Renal pelvis (tissue), 12 donors: ENCODE measurements at places on chromosomes 4 and X. TPM values are rescaled to one million over a fixed set of nuclear protein-coding genes. Genes with fewer than 3 reads are reported as not detected.

DNA sequence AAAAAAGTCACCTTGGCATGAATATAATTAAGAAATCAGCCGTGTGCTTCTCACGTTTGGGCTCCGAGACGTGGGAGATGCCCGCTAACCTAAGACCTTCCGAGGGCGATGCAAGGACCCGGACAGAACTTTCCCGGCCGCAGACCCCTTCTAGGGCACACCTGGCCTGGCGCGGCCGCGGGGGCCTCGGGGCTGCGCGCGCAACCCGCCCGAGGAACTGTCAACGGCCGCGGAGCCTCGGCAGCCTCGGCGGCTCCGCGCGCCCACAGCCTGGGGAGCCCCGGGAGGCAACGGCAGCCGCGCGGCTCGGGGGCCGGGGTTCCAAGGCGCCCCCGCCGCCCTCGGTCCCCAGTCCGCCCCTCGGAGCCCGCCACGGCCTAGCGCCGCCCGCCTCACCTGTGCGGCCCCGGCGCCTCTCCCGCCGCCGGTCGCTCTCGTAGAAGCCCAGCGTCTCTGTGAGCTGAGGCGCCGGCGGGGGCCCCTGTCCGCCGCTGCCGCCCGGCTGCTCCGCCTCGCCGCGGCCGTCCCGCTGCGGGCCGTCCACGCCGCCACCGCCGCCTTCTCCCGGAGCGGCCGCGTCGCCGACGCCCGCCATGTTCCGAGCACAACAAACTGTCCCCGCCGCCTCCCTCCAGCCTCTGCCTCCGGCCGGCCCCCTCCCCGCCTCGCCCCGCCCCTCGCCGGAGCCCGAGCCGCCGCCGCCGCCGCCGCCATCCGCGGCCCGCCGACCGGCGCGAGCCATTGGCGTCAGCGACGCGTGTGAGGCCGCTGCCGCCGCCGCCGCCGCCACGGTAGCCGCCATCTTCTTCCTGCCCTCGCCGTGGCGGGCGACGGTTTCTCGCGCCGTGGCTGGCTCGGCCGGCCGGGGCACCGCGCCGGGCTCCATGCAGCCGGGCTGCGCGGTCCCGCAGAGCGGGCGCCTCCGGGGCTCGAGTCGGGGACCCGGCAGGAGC, at the start of gene TAPT1:
TSS of gene TAPT1 (minus strand) at position 609 of the 953 bp plus-strand sequence. CDS start at position 595, 14 bp downstream.
- peak; percentile 72 for DNase-seq

DNA sequence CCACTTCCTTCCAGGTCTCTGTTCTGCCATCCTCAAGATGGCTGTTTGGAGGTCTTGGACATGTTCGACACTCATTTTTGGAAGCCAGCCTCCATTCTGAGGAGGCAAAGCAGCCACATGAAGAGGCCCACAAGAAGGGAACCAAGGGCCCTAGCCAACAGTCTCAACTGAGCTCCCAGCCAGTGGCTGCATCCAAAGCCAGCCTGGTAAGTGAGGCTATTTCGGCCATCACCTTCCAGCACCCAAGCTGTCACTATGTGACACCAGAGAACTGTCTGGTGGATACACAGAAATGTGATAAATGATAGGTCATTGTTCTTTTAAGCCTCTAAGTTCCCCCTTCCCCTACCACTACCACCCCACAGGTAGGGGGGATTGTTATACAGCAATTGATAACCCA, 127.2 kb downstream of the NPNT start:
- no peak for DNase-seq

GRCh38 chr4:82718162-82718940, 80.2 kb downstream of the SCD5 start:
- no peak for DNase-seq

- DNase-seq, result no peak
Measured at GRCh38 chr4:146334862-146335449, 120.6 kb downstream of the REELD1 start.

DNA sequence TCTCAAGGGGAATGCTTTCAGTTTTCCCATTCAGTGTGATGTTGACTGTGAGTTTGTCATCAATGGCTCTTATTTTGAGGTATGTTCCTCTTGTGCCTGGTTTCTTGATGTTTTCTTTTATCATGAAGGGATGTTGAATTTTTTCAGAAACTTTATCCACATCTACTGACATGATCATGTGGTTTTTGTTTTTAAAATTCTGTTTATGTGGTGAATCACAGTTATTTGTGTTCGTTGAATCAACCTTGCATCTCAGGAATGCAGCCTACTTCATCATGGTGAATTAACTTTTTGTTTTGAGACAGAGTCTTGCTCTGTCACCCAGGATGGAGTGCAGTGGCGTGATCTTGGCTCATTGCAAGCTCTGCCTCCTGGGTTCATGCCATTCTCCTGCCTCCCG, 263.1 kb upstream of the KLF3 start:
- no peak for DNase-seq

DNA sequence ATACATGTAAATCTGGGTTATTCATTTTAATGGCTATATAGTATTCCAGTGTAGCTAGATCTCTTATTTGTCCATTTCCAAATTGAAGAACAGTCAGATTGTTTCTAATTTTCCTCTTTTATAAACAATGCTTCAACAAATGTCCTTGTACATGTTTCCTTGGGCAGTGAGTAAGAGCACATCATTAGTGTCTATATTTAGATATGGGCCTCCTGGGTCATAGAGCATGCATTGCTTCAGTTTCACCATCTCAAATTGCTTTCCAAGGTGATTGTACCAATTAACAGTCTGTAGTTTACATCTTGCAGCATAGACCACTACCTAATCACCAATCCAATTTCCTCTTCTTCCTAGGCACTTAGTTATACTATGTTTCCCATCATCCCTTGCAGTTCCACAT, 13.4 kb downstream of the PHKA2 start:
- DNase-seq, result no peak

- DNase-seq, result no peak
Measured at GRCh38 chrX:13208281-13208935, 111.4 kb downstream of the ATXN3L start.

- DNase-seq, result no peak
Measured at GRCh38 chrX:75158054-75158453, 2.0 kb upstream of the ABCB7 start.

- DNase-seq, result no peak
Measured at GRCh38 chr4:73451404-73451803, 15.4 kb downstream of the AFP start.

- DNase-seq, result no peak
Measured at GRCh38 chrX:107135049-107135964, 16.7 kb upstream of the RBM41 start.

- peak; percentile 74 for DNase-seq
Measured at GRCh38 chr4:1511441-1512041, 105.3 kb upstream of the NKX1-1 start.

GRCh38 chr4:95524184-95524583, 24.6 kb downstream of the UNC5C start:
- DNase-seq, result no peak

DNA sequence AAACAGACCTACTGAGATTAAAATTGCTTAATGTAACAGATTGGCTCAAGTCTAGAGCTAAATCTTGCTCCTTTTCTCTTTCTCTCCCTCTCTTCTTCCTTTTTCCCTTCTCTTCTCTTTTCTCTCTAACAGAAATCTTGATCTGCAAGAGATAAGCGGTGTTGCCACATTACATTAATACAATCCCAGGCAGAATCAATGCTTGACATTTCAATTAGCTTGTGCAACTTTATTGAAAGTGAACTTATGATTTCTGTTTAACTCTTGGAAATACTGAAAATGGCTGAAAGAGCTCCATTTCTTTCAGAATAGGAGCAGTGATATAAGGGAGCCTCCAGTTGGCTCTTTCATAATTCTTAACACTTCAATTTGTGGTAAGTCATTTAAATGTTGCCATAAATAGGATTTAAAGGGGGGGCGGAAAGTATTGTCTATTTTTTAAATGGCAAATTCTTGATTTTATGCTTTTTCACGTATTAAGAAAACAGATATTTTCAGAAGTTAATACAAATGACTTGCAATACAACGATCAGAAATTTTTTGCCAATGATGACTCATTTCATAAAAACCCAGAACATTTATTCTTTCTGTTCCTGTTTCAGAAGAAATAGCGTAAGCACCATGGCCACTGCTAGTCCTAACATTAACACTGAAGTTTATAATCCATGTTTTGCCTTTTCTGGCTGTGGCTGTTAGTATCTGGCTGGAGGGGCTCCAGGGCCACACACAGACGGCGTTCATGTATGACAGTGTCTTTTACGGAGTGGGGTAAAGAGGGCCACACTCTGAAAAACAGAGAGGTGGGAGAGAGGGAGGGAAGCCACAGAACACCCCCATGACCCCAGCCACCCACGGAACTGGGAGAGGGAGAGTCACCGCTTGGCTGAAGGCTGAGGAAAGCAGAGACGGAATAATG, 115.7 kb upstream of the FAT1 start:
- no peak for DNase-seq

DNA sequence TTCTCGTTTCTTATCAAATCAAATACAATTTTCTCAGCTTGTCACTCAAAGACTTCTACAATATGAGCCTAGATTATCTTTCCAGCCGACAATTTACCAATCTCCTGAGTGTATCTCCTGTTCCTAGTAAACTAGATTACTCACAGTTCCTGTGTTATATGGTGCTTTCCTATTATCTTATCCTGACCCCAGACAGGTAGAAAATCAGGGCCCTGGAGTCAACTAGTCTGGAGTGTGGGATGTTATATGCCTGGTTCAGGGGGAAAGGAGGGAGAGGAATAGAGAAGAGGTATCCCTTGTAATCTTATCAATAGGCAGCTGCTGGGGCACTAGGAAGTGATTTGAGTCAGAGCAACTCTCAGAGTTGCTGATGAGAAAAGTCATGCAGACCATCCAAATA, 127.1 kb downstream of the SLC7A11 start:
- no peak for DNase-seq

- DNase-seq, result no peak
Measured at GRCh38 chr4:184142121-184143000, 75.3 kb downstream of the ENPP6 start.

DNA sequence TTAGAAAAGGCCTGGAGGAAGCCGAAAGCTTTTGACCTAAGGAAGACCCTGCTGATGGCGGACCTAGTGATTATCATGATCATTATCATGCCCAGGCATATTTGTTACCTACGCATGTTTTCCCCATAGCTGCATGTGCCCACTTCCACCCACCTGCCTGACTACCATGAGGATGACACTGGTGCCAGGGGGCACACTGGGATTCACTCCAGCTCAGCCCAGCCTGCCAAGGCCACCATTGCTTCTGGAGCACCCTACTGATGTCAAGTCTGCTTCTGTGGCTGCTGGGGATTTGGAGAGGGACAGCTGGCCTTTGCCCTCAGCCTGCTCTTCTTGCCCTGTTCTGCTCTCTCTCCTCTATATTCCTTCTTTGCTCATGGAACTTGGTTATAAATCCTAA, 124.7 kb upstream of the NALF2 start:
- DNase-seq, result no peak

- DNase-seq, result no peak
Measured at GRCh38 chr4:127523369-127523768, 109.4 kb upstream of the INTU start.

- DNase-seq, result no peak
Measured at GRCh38 chrX:19283597-19284339, 60.0 kb upstream of the PDHA1 start.

ADGRG4 gene
- polyA plus RNA-seq, result not detected

CD99 gene
- polyA plus RNA-seq, result 193 TPM

HPGD gene
- 81.7 TPM for polyA plus RNA-seq

ODAPH gene
- 0.51 TPM for polyA plus RNA-seq

CLTRN gene
- polyA plus RNA-seq, result 20.8 TPM

CSAG1 gene
- polyA plus RNA-seq, result not detected

GPR50 gene
- polyA plus RNA-seq, result not detected

RAB39B gene
- 2.8 TPM for polyA plus RNA-seq

GRIA3 gene
- 1.5 TPM for polyA plus RNA-seq

L1CAM gene
- 56.3 TPM for polyA plus RNA-seq

SLC10A3 gene
- polyA plus RNA-seq, result 20.9 TPM
